ENCODE measurements at places on chromosomes 1 and 21.

DNA sequence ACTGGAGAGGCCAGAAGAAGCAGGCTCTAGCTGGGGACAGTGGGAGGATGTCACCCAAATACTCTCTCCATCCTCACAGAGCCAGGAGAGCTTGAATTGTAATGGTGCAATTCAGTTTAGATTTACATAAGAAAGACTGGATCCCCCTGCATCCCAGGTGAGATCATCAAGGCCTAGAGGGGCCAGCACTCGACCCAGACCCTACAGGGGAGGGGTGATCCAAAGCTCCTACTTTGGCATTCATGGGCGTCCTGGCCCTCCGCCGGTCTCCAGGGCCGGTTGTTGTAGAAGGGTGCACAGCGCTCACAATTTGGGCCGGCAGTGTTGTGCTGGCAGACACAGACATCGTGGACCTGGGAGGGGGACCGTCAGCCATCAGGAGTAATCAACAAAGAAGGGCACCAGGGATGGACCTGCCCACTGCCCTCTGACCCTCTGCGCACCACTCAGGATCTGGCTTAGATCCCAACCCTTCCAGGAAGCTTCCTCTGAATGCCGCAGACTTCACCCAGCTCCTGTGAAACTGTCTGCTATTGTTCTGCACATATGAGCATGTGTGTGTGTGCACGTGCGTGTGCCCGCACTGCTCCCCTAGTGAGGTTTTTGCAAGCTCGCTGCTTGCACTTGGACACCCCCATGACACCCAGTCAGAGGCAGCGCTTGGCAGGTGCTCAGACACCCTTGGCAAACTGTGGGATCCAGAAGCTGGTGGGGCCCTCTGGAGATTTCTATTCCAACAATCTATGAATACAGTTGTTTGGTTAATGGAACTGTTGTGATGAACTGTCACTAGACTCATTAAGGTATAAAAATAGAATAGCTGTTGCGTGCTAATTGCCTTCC is 21.6 kb downstream of the LAMB3 start:
- no peak for DNase-seq

DNA sequence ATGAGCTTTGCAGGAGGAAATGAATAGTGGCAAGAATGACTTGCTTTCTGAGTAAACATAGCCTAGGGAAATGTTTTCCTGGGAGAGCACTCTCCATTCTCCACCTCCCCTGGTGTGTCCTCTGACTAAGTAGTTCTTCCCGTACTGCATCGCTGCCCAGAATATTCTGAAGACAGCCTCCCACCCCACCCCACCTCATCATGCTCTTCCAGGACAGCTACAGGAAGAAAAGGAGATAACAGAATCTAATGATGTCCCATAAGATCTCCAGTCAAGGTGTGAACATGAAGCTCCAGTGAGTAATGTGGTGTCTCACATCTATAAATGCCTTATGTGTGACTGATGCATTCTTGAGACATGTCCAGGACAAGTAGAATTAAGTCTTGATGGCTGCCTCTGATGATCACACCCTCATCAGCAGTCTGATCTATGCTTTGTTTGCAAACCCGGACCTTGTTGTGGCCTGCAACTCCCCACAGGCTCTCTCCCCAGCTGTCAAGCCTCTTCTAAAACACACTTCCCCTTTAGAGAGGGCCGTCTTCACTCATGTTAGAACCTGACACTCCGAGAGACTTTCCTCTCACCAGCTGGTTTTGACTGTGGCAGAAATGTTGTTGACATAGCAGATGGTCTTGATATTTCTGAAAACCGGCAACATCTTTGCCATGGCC is 183.0 kb downstream of the CYYR1 start:
- no peak for DNase-seq

- no peak for DNase-seq
These were observed 53.3 kb upstream of the SYT14 start for GRCh38 chr1:209884665-209885117.

GRCh38 chr1:76366726-76367125 is 292.2 kb downstream of the ST6GALNAC3 start:
- DNase-seq, result no peak

DNA sequence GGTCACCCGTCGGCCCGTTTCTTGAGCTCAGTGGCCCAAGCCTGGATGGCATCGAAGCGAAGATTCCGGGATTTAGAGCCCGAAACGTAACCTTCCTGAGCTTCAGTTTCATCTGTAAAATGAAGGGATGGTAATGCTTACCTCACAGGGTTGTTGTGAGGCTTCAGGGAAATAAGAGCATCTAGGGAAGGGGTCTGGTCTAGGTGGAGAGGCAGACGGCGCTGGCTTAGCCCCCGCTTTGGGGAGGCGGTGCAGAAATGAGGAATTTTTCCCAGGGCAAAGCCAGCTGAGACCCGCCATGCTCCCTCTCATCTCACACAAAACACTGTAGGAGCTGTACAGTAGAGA is 717 bp upstream of the MYCL start:
- no peak for DNase-seq

- DNase-seq, result no peak
These were observed 27.9 kb downstream of the CHIA start for GRCh38 chr1:111318523-111318922.

DNA sequence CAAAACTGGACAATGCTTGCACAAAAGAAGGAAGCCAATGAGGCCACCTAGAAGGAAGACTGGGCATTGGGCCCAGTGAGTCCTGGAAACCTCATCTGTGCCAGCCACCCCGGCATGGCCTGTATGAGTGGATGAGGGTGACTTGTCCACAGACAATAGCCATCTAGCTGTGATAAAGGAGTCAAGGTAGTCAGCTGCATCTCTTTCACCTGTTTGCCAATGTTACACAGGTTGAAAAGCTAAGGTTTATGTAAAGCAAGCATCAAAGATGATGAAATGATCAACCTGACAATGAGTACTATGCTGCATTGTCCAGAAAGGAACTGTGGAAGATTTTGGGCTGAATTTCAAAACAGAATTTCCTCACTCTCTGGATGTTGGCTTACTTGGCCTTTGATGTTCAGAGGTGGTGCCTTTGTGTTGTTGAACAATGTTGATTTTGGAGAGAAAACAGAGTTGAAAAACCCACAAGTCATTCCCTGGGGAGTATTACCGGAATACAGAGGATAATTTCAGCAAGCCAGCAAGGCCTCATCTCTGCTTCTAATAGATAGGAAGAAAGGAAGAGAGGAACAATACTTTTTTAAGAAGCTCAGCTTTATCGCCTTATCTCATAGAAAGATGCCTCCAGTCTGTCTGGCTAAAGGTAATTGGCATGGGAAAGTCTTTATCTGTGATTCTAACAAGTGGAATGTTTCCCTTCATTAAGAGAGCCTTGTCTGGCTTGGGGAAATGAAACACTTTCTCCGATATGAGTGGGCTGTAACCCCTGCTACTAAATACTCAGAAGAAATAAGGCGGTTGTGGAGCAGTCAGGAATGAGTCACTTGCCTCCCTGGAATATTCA is 11.4 kb upstream of the SELE start:
- DNase-seq, result no peak

All from hippocampal formation (tissue), 2 donors.